LNCaP clone FGC (cell line): ENCODE measurements at places on chromosomes 11 and 22.

DNA sequence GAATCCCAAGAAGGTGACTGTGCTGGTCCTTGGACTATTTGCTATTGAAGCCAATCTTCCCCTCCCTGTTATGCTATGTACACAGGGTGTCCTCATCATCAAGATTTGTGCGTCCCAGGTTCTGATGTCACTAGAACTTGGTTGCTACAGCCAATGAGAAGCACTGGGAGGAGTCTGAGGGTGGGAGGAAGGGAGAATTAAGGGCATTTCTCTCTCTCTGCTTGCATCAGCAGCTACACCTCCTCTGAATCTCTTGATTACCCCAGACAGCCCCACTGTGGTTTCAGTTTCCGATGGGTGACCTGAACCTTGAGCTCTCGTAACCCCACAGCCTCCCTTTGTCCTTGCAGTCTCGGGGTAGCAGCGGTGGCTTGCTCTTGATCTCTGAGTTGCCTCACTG, 212.4 kb upstream of the SESN3 start:
- DNase-seq, result no peak

DNA sequence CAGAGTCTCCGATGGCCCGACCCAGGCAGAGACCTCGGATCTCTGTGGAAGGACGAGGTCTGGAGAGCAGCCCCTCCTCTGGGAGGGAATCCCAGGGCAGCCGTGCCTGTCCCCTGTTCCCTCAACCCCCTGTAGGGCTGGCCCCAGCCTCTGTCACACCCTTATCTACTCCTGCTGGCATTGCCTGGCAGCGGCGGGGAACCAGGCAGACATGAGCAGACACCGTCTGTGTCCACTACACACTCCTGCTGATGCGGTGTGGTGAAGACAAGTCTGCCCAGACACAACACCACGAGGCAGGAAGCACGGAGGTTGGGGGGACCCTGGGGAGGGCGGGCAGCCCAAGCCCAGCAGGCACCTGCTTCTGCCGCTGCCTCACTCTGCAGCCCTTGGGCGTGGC, 52.5 kb upstream of the A4GALT start:
- no peak for DNase-seq

- DNase-seq, result no peak
Observed at GRCh38 chr11:134414766-134415765, 3.0 kb upstream of the B3GAT1 start.

- no peak for DNase-seq
Observed at GRCh38 chr22:26998129-26998528, 340.7 kb downstream of the MIAT start.

DNA sequence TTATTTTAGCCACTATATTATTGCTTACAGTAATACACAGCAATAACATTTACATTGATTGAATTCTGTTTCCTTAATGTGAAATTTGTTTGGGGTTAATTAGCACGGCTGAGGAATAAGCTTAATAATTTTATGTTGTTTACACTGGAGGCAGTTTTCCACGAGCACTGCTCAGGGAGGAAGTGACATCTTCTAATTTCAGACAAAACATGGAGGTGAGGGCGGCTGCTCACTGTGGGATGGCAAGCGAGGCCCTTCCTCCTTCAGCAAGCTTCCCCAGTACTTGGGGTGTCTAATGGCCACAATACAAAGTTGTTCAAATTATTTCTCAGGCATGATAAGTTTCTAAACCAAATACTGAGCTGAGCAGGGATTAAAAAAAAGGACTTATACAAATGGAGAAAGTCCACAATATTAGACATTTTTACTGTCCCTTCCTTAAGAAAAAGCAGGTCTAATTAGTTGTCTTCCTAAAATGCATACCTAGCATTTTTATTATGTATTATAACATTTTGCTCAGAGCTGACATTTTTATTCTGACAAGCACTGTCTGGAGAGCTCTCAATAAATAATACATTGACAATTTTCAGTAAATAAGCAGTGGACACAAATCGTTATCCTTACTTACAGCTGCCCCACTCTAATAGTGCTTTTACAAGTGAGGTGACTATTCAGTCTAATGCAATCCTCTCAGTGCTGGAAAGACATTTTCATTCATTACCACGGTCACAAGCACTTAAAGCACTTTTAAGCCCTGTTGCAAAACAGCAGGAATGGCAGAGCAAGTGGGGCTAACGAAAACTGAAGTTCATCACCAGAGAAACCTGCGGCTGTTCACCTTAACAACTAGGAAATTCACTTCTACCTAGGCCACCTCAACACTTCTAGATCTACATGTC, 56.2 kb downstream of the SOX6 start:
- no peak for DNase-seq

GRCh38 chr11:251550-251949, 14.8 kb downstream of the PSMD13 start:
- no peak for DNase-seq

DNA sequence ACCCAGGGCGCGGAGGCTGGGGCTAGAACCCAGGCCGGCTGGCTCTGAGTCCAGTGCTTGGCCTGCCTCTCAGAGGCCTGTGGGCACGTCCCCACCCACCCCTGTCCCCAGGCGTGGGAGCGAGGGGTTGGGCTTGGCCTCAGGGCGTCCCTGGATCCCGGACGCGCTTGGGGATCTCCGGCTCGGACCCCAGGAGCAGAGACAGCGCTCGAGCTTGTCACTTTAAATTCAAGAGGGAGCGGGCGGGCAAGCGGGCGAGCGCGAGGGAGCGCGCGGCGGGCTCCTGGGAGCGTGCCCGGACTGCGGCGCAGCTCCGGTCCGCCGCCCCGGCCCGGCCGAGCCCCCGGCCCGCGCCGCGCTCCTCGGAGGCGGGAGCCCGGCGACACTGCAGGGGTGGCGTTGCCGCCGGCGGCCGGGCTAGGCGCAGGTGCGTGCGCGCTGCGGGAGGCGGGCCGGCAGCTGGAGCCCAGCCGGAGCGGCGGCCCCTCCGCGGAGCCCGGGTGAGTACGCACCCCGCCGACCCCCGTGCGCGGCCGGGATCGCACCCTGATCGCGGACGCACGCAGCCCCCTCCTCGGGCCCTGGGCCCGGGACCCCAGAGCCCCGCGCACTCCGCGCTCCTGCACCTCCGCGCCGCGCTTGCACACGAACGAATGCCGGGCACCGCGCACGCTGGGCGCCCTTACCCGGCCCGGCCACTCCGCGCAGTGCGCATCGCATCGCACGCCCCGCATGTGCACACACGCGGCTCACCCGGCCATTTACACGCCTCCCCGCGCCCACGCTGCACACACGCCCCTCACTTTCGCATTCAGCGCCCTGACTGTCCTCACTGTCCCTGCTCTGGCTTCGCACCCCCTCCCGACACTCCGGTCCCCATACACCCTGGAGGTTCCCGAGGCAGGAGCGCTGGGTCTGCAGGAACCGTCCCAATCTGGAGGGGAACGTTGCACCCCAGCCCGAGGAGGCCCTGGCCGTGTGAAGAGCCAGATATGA, at the start of gene SYT12:
Gene SYT12, plus strand, starts transcription at position 174 of the 996 bp plus-strand sequence. CDS start 7,011 bp downstream, outside the sequence.
- DNase-seq, result no peak

GRCh38 chr11:14506532-14506931, 6.9 kb upstream of the COPB1 start:
- DNase-seq, result no peak

DNA sequence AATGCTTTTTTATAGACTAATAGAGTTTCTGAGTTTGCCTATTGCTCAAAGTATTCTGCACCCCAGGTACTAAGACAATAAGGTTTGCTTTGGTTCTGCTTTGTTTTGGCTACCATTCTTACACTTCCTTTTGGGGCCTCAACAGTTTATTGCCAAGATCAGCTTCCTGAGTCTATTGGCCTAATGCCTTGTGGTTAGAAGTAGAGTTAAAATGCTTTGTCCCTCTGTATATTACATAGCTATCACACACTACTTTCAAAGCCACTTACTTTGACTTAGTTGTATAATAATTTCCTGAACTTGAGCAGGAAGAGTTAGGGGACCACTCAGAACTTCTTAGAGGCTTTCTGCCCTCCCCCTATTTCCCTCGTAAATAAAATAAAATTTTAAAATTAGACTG, 96.5 kb downstream of the DLG2 start:
- no peak for DNase-seq

DNA sequence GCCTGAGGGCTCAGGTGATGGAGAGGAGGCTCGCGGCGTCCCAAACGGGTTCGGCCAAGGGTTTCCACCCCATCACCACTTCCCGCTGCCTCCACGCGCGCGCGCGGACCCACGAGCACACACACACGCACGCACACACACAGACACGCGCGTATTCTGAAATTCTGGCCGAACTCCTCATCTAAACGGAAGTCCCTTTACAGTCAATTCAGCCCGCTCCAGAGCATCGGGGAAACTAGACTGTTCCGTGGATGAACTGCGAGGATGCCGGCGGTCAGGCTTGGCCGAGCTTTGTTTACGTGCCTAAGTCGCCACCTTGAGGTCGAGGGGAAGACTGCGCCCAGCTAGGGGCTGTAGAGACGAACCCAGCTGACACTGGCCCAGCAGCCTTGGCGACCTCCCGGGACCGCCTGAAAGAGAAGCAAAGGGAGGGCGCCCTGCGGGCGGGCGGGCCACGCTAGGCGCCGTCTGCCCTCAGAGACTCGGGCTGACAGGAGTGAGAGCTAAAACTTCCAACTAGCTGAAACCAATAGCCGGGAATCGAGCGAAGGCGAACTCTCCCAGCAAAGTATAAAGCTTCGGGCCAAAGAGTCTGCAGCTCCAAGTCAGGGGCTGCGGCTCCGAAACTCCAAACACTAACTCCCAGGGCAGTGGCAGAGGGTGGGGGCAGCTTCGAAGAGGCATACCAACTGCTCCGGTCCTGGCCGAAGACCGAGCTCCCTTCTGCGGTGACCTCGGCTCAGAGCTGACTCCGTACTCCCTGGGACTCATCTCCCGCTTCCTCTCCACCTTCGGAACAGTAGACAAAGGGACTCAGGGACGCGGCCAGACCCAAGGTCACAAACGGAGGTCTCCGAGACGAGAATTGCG, 124.7 kb upstream of the C11orf58 start:
- peak; percentile 27 for DNase-seq

GRCh38 chr22:28835630-28836189, 35.3 kb upstream of the XBP1 start:
- no peak for DNase-seq

DNA sequence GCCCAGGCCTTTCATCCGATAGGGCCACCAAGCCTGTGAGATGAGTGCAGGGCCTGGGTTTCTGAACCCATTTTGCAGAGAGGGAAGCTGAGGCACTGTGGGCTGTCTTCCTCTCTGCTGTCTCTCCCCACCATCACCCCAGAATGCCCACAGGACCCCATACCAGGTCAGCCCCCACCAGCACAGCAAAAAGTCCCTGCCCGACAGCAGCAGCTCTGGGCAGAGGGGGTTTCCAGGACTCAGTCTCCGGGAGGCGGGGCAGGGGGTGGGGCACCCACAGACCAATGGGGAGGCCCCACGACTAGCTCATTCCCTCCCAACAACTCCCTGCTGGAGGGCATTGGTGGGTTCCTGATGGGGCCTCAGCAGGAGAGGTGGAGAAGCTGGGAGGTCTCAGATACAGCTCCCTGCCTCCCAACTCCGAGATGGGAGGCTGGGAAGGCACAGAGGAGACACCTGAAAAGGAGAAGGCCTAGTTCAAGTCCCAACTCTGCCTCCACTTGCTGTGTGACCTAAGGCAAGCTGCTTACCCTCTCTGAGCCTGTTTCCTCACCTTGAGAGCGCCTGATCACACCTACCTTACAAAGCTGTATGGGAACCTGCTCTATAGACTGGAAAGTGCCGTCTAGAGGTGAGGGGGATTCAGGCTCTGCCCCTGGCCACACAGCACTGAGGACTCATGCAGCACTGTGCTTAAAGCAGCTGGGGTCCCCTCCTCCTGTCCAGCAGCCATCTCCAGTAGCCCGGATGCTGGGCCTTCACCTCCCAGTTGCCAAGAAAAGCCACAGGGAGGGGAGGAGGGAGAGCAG, 3.5 kb downstream of the CBX7 start:
- no peak for DNase-seq

DNA sequence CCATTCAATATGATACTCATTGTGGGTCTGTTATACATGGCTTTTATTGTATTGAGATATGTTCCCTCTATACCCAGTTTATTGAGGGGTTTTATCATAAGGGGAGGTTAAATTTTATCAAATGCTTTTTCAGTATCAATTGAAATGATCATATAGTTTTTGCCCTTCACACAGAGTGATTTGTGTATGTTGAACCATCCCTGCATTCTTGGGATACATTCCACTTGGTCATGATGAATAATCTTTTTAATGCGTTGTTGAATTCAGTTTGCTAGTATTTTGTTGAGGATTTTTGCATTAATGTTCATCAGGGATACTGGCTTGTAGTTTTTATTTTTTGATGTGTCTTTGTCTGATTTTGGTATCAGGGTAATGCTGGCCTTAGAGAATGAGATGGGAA, 98.0 kb downstream of the ATG16L2 start:
- DNase-seq, result no peak

DNA sequence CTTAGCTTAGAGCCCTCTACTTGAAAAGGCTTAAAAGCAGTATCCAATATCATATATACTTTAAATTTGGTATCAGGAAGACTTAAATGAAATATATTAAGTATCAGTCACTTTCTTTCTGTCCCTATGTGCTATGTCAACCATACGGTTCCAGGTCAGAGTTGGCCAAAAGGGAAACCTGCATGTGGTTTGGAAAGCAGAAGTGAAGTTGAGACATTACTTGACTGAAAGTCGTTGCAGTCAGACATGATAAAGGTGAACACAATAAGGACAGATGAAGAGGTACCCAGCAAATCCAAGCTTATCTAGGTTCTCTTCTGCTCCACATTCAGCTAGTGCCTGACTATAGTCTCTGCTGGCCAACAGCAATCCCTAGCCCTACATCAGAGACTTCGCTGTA, 336.8 kb downstream of the KCNA4 start:
- DNase-seq, result no peak

DNA sequence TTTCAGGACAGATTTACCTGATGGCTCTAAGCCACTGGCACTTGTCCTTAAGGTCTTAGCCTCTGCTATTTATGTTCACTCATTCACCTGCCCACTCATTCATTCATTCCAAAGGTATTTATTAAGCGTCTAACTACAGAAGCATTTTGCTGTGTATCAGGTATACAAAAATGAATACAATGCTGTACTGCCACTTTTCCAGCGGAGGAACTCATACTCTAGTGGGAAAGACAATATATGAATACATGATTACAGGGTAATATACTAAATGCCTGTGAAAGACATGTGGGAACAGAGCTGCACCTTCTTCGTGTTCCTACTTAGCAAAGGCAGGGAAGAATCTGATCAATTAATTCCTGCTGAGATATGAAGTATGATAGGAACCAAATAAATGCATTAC, 43.7 kb downstream of the CLMP start:
- DNase-seq, result no peak

DNA sequence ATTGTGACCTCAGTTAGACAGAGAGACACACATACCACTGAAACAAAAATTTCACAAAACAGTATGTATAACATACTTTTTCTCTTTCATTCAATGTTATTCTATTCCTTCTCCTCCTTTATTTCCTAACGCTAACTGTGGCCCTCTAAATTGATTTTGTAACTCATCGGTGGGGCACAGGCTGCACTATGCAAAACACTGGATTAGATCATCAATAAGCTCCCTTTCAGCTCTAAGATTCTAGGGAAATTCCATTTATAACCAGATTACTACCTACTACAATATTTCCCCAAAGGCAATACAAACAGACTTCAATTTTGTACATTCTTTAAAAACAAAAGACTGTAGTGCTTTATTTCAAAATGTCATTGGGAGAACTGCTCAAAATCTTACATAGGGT, 6.1 kb downstream of the FJX1 start:
- DNase-seq, result no peak
